WERI-Rb-1 (cell line): ENCODE measurements at places on chromosomes 1 and 21.

DNA sequence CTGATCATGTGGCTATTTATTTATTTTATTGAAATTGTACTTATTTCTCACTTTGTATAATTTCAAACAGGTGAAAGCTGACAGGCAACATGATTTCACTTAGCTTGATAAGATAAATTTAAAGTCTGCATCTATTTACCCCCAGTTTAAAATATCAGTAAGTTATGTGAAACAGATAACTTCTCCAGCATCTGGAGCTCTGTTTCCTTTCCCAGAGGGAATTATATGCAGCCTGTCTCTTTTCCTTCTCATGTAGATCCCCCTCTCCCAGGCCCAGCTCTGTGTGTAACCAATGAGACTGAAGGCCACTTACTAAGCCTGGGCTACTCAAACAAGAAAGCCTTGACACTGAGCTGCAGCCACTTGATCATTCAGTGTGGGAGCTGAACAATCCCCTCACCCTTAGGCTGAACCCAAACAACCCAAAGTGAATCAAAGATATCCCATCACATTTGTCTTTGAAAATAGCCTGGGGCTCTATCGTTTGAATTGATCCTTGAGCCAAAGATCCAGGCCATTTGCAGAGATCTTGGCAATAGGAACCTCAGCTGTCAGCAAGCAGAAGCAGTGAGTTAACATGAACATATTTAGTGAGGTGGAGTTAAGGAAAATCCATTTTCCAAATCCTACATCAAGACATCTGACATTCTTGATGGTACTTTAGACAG, 383.9 kb downstream of the TGFB2 start:
- DNase-seq = no peak

DNA sequence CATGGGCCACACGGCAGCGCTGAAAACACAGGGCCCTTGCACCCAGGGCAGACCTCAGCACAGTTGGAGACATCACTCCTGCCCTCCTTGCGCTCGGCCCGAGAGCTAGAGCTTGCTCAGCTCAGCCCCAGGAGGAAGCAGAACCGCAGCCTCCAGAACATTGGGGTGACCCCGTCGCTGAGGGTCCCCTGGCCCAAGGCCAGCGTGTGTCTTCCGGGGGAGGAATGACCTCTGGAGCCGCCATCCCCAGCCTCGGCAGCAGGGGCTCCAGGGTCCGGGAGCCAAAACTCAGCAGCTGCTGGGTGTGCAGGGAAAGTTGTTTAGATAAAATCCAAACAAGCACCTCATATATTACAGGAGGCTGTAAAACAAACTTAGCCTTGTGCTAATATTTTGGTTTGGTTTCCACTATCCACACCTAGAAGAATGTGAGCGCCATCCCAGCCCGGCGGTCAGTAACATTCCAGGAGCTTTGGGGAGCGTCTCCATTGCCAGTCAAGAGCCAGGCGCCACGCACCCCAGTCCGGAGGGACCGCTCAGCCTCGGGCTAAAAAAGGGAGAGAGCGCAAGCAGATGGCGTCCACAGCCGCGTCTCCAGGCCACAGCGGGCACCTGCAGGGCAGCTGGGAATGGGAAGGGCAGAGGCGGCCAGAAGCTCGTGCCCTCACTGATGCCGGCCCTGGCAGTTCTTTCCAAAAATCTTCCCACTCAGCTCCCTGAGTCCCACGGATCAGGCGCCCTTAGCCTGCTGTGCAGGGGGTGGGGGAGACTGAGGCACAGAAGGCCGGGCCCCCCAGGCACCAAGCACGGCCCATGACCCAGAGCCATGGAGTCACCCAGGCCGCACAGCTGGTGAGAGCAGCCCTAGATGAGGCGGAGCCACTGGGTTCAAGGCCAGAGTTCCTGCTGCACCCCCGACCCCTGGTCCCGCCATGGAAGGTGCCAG, 52.0 kb downstream of the SLX9 start:
- DNase-seq = no peak

GRCh38 chr1:4571263-4571662, 83.1 kb upstream of the AJAP1 start:
- no peak for DNase-seq

DNA sequence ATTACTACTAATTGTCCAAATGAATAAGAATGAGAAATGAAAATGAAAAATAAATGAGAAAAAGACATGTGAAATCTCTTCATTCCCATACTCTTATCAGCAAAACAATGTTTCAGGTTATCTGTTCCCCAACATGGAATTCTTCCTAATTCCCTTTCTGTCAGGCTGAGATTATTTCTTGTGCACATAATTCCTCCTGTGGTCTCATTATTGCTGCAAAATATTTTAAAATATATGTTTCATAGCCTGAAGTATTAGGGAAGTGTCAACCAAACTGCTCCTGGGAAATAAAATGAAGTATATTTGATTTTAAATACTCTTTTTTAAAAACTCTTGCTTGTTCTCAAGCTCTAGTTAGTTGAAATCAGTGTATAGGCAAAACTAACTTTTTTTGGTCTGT, 314.9 kb downstream of the USP25 start:
- DNase-seq = no peak

DNA sequence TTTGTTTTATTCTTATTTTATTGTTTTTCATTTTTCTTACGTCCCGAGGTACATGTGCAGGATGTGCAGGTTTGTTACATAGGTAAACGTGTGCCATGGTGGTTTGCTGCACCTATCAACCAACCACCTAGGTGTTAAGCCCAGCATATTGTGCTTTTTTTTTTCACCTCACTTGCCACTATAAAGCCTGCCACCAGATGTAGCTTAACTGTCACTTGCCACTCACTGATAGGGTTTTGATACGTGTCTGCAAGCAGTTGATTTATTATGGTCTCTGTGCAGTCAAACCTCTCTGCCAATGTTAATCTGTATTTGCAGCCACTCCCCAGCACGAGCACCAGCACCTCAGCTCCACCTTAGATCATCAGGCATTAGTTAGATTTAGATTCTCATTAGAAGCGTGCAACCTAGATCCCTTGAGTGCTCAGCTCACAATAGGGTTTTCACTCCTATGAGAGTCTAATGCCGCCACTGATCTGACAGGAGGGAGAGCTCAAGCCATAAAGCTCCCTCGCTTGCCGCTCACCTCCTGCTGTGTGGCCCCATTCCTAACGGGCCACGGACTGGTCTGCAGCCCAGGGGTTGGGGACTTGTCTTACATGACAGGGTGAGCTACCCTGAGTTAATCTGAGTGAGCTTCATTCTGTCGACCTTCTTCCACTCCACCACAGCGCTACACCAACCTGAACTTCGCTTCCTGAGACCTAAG, 17.9 kb upstream of the ABCG1 start:
- peak; percentile 97 for DNase-seq

DNA sequence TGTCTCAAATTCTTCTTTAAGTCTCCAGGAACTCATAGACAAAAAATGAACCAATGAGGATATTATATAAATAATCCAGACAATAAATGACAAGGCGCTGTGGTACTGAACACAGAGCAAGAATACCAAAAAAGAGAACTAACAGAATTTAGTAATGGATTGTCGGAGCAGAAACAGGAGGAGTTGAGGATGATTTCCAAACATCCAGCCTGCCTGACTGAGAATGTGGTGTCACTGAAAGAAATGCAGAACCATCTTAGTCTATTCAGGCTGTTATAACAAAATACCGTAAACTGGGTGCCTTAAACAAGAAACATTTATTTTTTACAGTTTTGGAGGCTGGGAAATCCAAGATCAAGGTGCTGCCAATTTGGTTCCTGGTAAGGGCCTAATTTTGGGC, 79.7 kb downstream of the RGS2 start:
- no peak for DNase-seq

DNA sequence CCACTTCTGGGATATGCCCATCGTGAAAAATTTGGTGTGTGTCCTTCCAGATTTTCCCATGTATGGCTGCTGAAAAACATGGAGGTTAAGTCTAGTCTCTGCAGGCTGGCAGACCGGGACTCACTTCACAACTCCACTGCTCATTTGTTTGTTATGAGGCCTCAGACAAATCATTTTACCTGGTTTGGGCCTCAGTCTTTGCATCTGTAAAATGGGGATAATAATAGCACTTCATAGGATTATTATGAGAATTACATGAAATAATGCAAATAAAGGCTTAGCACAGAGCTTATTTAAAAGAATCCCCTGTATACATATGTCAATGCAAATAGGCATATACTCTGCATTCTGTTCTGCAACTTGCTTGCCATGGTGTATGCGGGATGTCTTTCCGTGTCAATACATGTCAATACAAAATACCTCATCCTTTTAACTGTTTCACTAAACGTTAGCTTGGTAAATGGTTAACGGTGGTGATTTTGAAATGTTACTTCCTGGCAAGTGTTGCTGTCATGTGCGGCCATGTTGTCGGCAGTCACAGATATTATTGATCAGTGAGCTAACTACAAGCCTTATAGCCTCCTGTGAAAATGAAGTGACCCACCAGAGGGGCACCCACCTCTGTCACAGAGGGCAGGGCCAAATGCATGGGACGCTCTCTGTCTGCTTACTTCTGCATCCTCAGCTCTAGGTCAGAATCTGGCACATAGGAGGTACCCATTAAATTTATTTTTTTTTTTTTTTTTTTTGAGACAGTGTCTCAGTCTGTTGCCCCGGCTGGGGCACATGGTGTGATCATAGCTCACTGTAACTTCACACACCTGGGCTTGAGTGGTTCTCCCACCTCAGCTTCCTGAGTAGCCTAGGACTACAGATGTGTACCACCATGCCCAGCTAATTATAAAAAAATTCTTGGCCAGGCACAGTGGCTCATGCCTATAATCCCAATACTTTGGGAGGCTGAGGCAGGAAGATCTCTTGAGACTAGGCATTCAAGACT, 4.3 kb downstream of the LCK start:
- no peak for DNase-seq

GRCh38 chr1:6509919-6510291, 18.4 kb upstream of the PLEKHG5 start:
- DNase-seq = no peak

DNA sequence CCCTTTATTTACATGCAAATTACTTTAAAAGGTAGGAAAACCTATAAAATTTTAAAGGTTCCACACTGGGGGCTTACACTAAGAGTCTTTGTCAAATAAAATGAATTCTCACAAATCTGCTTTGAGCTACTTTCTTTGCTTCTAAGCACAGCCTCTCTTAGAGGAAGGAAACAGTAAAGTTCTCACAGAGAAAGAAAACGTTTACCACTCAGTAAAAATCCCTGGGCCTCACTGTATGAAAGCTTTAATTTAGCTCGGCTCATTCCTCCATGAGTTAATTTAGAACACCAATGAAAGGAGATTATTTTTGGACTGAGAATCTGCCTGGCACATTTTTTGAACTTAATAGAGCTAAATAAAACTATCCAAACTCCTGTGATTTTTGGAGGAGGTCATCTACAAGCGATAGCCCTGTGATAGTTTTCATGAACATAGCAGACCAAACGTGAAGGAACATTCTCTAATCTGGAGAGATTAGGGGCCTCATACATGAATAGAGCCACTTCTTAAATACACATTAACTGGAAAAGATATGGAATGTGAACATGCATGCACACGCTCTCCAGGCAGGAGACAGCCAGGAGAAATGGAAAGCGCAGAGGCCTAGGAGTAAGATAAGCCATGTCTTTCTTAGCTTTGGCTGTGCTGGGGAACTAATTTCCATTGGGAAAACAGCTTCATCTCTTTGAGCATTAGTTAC, 32.8 kb downstream of the PRRX1 start:
- no peak for DNase-seq
